ENCODE measurements at places on chromosomes 16 and 17.

GRCh38 chr16:87252269-87252970 is 64.8 kb downstream of the C16orf95 start:
- DNase-seq, result no peak

- no peak for DNase-seq
These were observed 217.5 kb upstream of the DYNLRB2 start for GRCh38 chr16:80323187-80323807.

DNA sequence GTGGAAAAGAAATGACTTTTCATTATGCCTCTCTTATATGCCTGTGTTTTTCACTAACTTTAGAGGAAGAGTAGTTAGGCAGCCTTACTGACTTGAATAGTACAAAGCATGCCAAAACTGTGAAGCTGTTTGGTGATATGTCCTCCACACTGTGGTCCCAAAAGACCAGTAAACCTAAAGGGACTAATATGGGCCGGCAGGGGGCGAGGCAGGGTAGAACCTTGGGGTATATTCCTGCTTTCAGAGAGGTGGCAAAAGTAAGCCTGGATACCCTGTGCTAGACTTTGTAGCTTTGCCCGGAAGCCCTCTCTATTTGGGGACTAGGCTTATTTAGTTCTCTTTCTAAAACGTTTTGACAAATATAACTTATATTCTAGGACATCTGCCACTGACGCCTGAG is 36.5 kb upstream of the VWA3A start:
- DNase-seq, result no peak

- no peak for DNase-seq
These were observed 22.9 kb upstream of the LITAF start for GRCh38 chr16:11609474-11610120.

- no peak for DNase-seq
These were observed 65.0 kb downstream of the TBC1D16 start for GRCh38 chr17:79970576-79971068.

DNA sequence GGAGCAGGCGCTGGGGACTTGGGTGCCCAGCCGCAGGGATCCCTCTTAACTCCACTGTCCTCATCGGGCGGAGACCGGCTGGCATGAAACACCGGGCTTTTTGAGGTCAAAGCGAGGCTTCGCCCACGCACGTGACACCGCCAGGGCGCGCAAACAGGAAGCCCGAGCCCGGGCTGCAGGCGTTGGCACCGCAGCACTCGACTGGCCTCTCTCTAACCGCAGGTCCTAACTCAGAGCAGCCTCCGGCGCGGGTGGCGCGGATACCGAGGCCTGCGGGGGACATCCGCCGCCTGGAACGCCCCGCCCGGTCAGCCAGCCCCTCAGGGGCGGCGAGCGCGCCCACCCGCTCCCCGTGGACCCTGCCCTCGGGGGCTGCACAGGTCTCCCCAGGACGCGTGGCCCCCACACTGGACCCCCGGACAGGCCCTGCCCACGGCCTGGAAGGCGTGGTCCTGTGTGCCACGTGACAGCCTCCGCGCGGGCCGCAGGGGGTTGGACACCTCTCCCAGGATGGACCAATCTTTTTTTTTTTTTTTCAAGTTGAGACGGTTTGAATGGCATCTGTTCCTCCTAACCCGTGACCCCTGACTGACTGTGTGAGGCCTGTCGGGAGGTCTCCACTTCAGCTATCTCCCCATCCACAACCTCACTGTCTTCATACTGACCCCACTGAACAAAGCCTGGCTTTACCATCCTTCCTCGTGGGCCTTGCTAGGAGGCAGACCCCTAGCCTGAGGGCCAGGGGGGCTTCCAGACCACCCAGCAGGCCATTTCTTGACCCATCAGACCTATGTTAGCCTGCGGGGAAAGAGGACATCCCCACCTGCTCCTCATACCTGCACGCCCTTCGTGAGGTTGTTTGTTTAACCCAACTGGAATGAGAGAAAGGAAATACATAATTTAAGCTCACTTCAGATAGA is 8.4 kb upstream of the SLC47A2 start:
- peak; percentile 60 for DNase-seq

DNA sequence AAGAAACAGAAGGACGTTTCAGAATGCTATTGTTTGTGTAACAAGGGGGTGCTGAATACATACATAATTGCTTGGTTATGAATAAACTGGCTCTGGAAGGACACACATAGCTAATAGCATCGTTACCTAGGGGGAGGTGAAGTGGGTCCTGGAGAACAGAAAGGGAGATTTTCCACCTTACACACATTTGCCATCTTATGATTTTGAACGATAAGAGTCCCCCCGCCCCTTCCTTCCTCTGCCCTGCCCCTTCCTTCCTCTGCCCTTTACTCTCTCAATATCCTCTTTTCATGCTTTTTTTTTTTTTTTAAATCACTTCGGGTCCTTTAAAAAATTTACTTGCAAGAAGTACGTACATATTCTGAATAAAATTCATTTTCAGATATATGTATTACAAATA is 902 bp upstream of the DHRS7B start:
- no peak for DNase-seq

- DNase-seq, result no peak
These were observed 1014.7 kb upstream of the RBFOX1 start for GRCh38 chr16:6317934-6318333.

- no peak for DNase-seq
These were observed 3.2 kb downstream of the SHBG start for GRCh38 chr17:7633093-7633492.

GRCh38 chr17:279331-279730 is 73.3 kb downstream of the RPH3AL start:
- DNase-seq, result no peak

- DNase-seq, result no peak
These were observed 116.4 kb upstream of the SMURF2 start for GRCh38 chr17:64778240-64779097.

- DNase-seq, result no peak
These were observed 67.7 kb upstream of the GOT2 start for GRCh38 chr16:58801838-58802237.

DNA sequence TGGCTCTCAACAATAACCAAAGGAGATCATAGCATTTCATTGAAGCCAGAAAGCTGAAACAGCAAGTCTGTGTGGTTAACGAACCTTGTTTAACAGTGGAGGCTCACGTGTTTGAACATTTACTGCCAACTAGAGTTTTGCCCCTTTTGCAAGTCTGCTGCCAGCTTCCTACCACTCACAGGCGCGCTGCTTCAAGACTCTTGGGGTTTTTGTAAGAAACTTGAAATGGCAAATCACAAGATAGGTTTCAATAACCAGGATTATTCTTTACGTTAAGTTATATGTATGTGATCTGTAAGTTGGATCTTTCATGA is 1.2 kb downstream of the SNTB2 start:
- DNase-seq, result no peak

- peak; percentile 79 for DNase-seq
These were observed 63.9 kb upstream of the DNAJA2 start for GRCh38 chr16:47037396-47037745.

GRCh38 chr16:72164691-72165090 is 7.3 kb downstream of the PMFBP1 start:
- DNase-seq, result no peak

GRCh38 chr17:6914711-6915110 is 81.1 kb upstream of the ALOX12 start:
- no peak for DNase-seq

Data from ovary (tissue), 10 donors.